NCI-H1092 (cell line): ENCODE measurements at places on chromosomes 1 and 21.

- DNase-seq = no peak
Observed at GRCh38 chr1:31407029-31407626, 5.9 kb upstream of the SERINC2 start.

- peak; percentile 38 for DNase-seq
Observed at GRCh38 chr1:108200687-108201051, 526 bp upstream of the SLC25A24 start.

- DNase-seq = no peak
Observed at GRCh38 chr1:223374064-223374610, 10.2 kb upstream of the SUSD4 start.

GRCh38 chr1:6965083-6965934, 180.1 kb downstream of the CAMTA1 start:
- DNase-seq = no peak

- peak; percentile 31 for DNase-seq
Observed at GRCh38 chr21:38326899-38327298, 70.1 kb downstream of the KCNJ15 start.

DNA sequence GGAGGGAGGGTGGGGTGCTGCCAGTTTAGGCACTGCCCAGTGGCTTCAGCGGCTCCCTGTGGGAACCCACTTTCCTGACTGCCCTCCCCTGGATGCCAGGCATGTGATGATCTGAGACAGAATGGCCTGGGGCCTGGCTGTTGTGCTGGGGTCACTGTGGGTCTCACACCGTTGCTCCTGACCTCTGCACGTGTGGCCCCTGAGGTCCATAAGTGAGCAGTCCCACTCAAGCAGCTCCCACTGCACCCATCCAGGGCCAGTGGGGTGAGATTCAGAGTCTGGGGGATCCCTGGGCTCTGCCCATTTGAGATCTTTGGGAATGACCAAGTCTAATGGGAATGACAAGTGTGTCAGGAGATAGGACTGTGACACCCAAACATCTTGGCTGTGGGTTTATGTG, 18.0 kb downstream of the PODN start:
- no peak for DNase-seq

GRCh38 chr1:89536555-89537341, 12.1 kb downstream of the LRRC8B start:
- DNase-seq = no peak

GRCh38 chr21:33651965-33652680, 9.8 kb downstream of the ITSN1 start:
- DNase-seq = no peak

- DNase-seq = no peak
Observed at GRCh38 chr1:62333441-62333840, 14.2 kb upstream of the KANK4 start.

DNA sequence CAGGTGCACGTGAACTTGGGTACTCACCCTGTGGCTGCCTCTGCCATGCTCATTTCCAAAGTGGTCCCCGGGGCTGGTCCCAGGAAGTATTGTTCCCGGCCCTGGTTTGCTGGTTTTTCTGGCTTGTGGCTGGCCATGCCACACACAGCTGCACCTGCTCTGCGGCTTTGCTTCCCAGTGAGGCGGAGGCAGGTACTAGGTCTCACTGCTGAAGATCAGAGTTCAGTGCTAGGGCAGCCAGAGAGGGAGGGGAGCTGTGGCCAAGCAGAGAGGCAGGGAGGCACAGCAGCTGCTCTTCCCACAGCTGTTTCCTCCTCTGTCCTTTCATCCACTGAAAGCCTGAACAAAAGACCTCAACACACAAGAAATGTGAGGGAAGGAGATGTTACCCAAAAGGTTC, 30.5 kb downstream of the ENO1 start:
- DNase-seq = peak; percentile 80

GRCh38 chr1:42165511-42166210, 1.1 kb upstream of the GUCA2A start:
- peak; percentile 89 for DNase-seq

DNA sequence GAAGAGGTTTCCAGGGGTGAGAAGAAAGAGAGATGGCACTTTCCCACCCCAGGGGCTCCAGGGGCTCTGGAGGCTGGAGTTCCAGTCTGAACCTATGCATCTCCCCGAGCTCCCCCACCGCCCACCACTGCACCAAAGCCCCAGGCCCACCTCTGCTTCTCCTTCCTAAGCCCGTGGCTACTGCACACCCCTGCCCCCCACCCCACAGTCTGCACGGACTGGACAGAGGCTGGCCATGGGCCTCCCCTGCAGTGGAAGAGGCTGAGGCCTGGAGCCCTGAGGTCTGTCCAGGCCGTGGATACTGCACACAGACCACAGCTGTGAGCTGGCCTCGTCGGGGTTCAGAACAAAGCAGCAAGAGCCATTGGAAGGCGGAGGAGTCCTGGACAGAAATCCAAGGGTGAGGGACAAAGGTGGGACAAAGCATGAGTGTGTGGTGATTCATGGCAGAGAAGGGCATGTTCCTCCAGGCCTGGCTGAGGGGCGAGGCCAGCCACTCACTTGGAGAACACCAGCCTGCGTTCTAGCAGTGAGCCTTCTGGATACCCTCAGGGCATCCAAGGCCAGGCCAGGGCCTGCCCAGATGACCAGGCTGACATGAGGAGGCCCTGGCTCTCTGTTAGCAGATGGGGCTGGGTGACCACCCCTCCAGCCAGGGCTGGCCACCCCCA, 244.8 kb upstream of the VAMP3 start:
- DNase-seq = no peak

- DNase-seq = no peak
Observed at GRCh38 chr1:93433407-93433961, 14.4 kb upstream of the FNBP1L start.

DNA sequence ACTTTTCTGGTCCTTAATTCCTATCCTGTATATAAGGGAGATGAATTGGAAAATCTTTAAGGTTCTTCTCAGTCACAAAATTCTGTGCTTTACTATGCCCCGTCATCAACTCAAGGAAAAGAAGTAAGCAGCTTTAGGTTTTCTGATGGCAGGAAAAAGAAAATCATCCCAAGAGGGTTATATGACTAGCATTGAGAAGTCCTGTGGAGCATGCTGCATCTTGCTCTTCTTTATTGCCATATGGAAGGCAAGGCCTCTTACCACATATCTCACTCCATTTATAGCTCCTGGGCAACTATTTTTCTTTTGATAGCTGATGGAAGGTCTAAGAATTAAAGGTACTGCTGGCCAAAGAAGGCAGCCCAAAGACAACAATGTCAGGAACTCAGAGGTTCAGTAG, 552.5 kb downstream of the DPYD start:
- DNase-seq = no peak

DNA sequence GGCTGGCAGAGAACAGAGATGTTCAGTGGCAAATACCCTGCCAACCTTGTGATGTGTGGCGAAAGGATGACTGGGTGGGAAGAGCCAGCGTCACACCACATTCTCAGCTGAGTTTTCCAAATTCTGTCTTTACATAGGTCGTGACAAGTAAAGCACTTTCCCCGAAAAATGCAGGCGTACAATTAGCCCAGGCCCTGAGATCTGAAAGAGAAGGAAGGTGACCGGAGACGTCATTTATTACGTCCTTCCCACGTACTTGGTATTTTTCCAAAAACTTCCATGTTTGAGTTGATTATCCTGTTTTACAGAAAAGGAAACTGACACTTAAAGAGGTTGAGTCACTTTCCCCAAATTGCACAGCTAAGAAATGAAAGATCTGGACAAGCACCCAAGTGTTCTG, 413.3 kb downstream of the PRDM2 start:
- DNase-seq = no peak

- DNase-seq = no peak
Observed at GRCh38 chr21:16302851-16303282, 573.1 kb downstream of the USP25 start.

- DNase-seq = no peak
Observed at GRCh38 chr1:48036710-48037355, 39.6 kb upstream of the TRABD2B start.

DNA sequence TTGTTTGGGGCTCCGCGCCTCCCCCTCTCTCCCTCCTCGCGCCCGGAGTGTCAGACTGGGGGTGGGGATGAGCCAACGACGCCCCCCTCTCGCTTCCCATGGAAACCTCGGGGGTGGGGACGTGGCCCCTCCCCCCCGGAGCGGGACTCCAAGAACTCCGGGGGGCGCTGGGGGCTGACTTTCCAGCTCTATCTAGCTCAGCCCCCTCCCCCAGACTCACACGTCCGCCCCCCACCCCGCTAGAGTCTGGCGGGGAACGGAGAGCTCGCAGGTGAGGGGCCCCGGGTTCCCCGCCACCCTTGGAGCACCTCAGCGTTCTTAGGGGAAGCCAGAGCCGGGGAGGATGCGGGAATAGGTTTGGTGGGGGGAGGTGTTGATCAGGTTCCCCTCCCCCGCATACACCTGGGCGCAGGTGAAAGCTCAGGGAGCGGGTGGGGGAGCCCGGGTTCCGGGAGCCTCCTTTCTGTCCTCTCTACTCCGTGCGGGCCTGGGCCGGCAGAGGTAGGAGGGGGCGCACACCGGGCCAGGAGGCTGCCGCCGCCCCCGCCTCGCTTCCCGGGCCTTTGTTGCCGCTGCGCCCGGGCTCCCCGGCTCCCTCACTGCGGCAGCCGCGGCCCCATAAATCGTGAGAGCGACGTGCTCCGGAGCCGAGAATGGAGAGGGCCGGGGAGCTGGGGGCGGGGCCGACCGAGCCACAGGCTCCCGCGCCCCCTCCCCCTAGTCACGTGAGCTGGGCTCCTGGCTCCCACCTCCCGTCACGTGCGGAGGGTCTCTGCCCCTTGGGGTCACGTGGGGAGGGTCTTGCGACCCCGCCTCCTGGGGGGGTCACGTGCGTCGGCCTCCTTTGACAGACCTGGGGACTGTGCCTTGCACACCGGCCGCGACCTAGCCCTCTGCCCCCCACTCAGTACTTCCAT, 1.9 kb downstream of the EFNA3 start:
- peak; percentile 84 for DNase-seq
